ENCODE measurements at places on chromosomes 2 and 18.

GRCh38 chr2:73931531-73932500, 5.1 kb downstream of the DGUOK start:
- no peak for DNase-seq

DNA sequence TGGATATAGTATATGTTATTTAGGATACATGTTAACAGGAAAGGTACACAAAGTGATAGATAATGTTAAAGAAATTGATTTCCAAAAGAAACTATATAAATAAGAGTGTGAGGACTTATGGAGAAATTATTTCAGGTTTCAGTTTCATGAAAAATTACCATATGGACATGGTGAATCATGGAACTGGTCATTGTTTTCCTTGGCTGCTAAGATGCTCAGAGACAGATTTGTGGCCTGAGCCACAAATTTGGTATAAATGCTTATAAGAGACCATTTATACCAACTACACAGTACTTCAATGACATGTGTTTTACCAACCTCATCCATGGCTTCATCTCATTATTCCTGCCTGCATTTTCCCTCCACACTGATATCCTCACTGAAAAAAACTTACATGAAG, 188.1 kb downstream of the FMNL2 start:
- no peak for DNase-seq

GRCh38 chr2:58106896-58107295, 60.3 kb downstream of the VRK2 start:
- DNase-seq, result no peak

- DNase-seq, result no peak
Measured at GRCh38 chr18:14086458-14087231, 45.6 kb downstream of the ZNF519 start.

- no peak for DNase-seq
Measured at GRCh38 chr2:168029071-168029470, 218.3 kb downstream of the STK39 start.

DNA sequence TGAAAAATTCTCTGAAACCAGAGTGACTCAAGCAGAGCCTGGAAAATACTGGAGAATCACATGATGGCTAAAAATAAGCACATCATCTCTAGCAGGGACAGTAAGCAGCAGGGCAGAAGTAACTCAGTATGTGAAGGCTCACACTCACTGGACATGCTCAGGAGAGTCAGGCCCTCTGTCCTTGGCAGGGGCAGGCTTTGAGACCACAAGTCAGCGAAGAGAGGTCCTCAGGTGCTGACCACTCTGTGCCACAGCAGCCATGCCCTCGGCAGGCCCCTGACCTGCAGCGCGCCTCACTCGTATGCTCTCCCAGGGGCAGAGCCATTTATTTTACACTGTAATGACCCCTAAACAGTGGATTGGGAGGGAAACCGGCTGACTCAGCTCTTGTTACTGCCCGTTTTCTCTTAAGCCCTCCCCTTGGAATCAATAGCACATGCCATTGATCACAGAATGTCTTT, 76.8 kb downstream of the MAPRE2 start:
- DNase-seq, result no peak

GRCh38 chr18:68494802-68495581, 219.9 kb downstream of the TMX3 start:
- no peak for DNase-seq

- no peak for DNase-seq
Measured at GRCh38 chr2:4110273-4110672, 406.9 kb downstream of the DCDC2C start.

DNA sequence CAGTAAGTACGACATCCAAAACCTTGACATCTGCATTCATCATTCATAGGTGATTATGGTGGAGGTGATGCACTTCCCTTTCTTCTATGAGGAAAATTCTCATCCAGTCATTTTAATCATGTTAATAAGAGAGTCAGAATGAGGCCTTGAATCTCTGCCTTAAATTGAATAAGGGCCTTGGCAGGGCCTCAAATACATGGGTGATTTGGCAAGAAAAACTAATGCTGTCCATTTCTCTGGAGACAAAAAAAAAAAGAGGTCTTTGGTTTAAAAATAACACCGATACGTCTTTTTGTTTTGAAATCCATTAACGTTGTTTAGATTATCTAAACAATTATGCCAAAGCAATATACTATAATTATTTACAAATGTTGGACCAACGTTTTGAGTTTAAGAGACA, 8.1 kb downstream of the COLEC12 start:
- no peak for DNase-seq

GRCh38 chr2:160471950-160472349, 21.7 kb downstream of the RBMS1 start:
- no peak for DNase-seq

- DNase-seq, result no peak
Measured at GRCh38 chr2:99900556-99900955, 241.8 kb downstream of the AFF3 start.
